NCI-H2081 treated with DMSO at 0.1 percent for 48 hours (cell line): ENCODE measurements at places on chromosomes 3 and 15.

- DNase-seq, result no peak
Observed at GRCh38 chr3:45188719-45189659, 37.1 kb downstream of the TMEM158 start.

GRCh38 chr3:151093148-151093547 is 7.7 kb downstream of the MED12L start:
- DNase-seq, result no peak

DNA sequence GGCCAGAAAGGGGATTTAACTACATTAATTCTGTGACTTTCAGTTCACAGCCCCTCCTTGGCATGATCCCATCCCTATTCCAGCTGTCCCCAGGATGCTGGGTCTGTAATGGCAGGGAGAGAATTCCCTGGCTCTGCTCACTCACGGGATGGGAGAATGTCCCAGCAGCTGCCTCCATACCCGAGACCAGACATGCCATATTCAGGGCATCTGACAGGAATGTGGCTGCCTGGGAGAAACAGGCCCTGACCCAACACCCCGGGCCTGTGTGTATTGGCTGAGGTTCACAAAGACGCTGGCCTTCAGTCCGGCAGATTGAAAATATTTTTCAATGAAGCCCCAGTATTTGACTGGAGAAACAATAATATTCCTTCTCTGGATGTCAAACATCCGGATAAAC is 83.6 kb upstream of the SMAD3 start:
- DNase-seq, result no peak

GRCh38 chr3:33058765-33059164 is 38.2 kb downstream of the GLB1 start:
- DNase-seq, result no peak

DNA sequence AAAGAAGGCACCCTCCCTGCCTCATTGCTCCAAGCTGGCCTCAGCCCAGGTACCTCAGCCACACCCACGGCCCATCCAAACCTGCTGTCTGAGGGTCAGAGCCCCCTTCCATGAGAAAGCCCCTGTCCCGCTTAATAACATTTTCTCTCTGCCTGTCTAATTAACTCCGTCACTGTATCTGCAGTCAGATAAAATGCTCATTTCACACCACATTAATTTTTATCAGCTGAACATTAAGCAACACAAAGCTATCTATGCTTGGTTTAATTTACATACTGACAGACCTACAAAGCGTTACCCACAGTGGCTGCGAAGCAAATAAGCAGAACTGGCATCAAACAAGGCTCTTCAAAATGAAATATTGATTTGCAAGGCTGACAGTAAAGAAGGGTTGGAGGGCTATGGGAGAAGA is 309.8 kb upstream of the ICE2 start:
- DNase-seq, result no peak

DNA sequence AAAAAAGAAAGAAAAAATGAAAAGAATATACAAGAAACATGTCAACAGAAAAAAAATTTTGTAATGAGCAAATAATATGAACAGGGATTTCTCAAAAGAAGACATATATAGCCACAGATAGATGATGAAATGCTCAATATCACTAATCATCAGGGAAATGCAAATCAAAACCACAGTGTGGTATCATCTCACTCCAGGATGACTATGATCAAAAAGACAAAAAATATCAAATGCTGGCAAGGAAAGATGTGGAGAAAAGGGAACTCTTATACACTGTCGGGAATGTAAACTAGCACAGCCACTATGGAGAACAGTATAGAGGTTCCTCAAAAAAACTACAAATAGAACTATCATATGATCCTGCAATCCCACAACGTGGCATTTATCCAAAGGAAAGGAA is 94.1 kb downstream of the C3orf70 start:
- DNase-seq, result no peak

- no peak for DNase-seq
Observed at GRCh38 chr15:32838338-32838737, 120.5 kb downstream of the GREM1 start.

- no peak for DNase-seq
Observed at GRCh38 chr15:62085740-62086139, 19.0 kb downstream of the C2CD4A start.

- no peak for DNase-seq
Observed at GRCh38 chr3:9149566-9149965, 99.9 kb downstream of the SRGAP3 start.

GRCh38 chr15:22236469-22236868 is 156.1 kb downstream of the OR4M2 start:
- DNase-seq, result no peak
